ENCODE measurements at places on chromosomes 6 and 20.

DNA sequence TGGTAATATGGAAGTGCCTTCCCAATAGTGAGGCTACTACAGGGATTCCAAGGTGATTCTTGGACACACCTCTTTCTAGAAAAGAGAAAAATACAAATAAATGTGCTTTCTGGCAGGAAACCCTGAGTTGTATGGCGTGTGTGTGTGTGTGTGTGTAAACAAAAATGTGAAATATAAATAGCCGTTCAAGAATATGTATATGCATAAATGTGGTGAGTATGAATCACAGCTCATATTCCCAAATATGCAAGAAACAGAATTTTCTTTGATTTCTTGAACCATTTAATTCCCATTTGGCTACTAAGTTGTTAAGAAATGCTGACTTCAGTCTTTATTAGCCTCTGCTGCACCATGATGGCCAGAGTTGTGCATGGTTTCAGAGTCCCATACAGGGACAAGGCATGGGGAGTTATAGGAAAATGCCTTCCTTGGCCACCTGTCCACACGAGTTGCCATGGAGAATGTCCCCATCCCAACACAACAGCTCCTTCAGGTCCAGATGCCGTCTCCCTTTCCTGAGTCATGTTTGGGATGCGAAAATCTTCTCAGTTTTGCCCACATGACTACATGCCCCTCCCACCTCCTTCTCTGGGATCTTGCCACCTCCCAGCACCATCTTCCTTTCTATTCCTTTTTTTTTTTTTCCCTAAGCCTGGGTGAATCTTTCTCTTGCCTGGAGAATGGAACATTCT lies 312.4 kb upstream of the ECI2 start:
- DNase-seq, result no peak

DNA sequence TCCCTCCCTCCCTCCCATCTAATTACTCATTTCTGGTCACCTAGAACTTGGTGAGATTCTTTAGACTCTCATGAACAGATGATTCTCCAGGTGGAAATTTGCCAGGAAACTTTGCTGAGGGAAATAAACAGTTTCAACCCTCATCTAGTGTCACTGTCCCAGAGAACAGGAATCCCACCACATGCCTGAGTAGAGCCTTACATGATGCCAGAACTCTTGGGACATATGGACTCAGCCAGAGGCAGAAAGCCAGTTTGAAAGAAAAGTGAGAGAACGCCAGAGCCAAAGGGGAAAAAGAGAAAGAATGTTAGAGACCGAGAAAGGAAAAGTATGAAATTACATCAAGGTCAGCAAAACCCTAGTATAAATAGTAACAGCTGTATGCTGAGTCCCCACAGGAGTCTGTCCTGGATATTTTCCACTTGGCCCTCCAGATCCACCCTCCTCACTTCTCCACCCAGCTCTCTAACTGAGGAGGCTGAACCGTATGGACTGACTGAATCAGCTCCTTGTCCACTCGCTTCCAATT lies 127.5 kb upstream of the COL21A1 start:
- no peak for DNase-seq

- no peak for DNase-seq
Measured at GRCh38 chr6:12903246-12903645, 186.7 kb downstream of the PHACTR1 start.

DNA sequence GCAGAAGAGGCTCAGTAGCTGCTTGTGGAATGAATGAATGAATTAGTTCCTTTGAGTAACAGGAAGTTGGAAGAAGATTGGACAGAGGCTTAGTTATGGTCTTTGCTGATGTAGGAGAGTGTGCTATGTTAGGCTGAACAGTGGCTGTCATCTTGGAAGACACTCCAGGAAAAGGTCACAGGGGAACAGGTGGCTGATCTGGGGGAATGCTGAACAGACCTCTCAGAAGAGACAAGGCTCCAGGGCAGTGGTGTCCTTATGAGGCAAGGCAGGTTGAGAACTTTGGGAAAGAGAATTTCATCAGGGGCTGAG lies 62.3 kb downstream of the UTRN start:
- DNase-seq, result no peak

DNA sequence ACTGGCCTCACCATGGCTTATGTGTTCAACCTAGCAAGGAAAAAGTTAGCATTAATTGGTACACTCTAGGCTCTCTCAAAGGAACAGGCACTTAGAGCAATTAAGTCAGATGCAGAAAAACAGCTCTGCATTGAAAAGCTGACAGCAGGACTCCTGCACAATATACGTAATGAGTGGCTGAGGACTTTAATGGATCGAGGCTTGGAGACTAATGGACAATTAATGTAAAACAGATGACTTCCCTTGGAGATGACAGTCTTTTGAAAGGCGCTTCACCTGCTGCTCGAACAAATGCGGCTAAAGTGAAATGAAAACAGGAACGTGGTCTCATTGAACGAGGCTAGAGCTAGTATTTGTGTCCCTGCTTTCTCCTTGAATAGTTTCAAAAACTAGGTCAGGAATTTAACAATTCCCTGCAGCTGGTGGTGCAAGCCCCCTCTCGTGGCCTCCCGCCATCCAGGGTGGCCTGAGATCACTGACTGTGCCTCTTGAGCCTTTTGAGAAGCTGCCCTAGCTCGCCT lies 137.1 kb downstream of the ELOVL4 start:
- DNase-seq, result peak; percentile 99

GRCh38 chr6:122753688-122754056 lies 25.8 kb upstream of the FABP7 start:
- peak; percentile 72 for DNase-seq

GRCh38 chr6:53441761-53442160 lies 93.0 kb upstream of the ELOVL5 start:
- DNase-seq, result no peak

- no peak for DNase-seq
Measured at GRCh38 chr6:151514000-151514730, 20.3 kb downstream of the CCDC170 start.

DNA sequence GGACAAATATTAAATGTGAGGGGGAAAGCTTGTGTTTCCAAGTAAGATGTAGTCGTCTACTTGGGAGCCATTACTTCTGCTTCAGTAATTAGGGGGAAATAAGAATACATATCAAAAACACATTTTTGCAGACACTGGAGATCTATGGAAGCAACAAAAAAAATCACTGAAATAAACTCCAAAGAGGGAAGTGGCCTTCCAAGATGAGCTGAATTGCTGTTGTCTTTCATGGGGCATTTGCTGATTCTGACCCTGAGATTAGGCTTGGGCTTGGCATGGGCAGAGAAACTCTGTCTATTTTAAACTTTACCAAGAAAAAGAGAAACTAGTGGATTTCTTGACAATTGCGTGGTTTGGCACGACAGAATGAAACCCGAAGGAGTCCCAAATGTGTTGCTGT lies 120.1 kb downstream of the MAP3K5 start:
- DNase-seq, result no peak
